ENCODE measurements at places on chromosomes 7 and 10.

DNA sequence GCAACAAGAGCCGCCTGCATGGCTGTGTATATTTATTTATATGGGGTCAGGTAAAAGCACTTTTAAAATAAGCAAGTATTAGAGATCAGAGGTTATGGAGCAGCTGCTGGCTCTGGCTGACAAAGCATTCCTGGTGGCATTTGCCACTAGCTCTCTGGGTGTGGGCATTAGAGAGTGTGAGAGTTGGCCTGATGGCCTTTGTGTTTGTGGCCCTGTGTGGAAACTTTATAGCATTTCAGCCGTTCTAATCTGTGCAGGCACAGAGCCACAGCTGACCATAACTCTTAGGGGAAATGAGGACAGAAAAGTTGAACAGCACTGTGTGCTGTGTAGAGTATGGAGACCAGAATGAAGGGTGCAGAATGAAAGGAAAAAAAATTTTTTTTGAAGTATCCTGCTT lies 118.9 kb downstream of the AUTS2 start:
- no peak for ATAC-seq

DNA sequence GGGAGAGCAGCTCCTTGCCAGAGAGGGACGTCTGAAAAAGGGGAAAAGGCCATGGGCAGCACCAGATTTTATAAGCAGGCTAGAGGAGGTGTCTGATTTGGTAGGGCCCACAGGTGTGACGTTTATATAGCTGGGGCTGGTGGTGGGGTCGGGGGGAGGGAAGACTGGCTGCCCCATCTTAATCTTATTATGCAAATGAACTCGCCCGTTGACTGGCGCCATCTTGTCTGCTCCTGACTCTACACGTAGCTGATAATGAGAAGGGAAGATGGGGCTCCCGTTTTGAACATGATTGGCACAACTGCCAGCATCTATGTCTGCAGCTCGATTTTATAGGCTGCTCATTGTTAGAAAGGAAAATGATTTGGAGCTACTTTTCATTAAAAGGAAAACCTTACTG lies 28.6 kb upstream of the CADPS2 start:
- no peak for ATAC-seq

DNA sequence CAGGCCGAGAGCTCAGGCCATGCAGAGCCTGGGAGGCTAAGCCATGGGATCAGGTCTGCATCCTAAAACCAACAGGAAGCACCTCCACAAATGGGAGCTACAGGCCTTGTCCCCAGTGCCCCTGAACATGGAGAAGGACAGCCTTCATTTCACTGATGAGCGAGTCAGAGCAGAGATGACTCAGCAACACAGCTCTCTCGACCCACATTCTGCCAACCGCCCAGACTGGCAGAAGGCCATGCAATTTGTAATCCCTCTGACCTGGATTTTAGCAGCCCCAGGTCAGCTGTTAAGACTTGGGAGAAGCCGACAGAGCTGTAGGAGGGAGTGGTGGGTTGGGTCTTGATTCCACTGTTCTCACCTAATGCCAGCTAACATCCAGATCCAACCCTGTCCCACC lies 25.5 kb downstream of the VOPP1 start:
- ATAC-seq, result peak; percentile 92

DNA sequence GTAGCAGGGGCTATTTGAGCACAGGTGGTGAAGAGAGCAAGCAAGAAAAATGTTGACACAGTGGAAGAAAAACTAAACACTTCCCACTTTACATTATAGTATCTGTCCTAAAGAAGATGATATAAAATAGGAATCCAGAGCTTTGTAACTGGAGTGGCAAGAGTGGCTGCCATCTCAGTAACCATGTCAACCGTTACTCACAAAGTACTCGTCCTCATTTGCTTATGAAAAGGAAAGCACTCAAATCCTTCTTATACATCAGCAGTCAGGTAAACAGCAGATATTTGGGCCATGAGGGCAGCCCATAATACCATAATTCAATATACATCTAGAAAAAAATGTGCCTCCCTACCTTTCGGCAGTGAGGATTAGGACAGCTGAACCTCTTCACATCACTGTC lies 70.1 kb downstream of the RNF216 start:
- no peak for ATAC-seq

DNA sequence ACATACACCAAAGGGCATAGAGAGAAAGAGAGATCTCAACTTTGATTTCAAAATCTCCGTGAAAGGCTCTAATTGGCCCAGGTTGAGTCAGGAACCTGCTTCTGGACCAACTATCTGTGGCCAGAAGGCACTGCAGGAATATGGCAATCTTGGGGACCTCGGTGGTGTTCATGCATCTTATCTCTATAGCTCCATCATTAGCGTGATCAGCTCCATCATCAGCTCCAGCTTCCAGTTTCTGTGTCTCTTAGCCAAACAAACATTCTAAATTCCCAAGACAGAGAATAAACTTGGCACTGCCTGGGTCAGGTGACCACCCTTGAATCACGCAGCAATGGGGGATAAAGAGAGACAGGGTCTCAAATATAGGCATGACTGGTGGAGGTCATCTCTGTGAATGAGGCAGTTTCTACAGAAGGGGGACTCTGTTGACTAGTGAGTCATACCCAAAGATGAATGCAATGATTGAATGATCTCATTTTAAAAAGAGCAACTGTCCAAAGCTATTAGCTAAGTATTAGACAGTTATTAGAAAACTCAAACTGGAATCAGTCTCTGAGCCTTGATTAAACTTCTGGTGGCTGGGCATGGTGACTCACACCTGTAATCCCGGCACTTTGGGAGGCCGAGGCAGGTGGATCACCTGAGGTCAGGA lies 5.4 kb upstream of the NRF1 start:
- ATAC-seq, result peak; percentile 26

GRCh38 chr10:97028126-97028831 lies 157.5 kb downstream of the SLIT1 start:
- ATAC-seq, result no peak

GRCh38 chr10:102994531-102995295 lies 76.6 kb downstream of the CNNM2 start:
- peak; percentile 41 for ATAC-seq

- ATAC-seq, result no peak
These were observed 482.6 kb upstream of the SEMA3A start for GRCh38 chr7:84677117-84677732.

GRCh38 chr7:71388181-71388580 lies 256.2 kb downstream of the GALNT17 start:
- ATAC-seq, result no peak

GRCh38 chr10:56623064-56623463 lies 262.0 kb upstream of the ZWINT start:
- ATAC-seq, result no peak

- peak; percentile 55 for ATAC-seq
These were observed 4.2 kb downstream of the SUN1 start for GRCh38 chr7:836429-836828.

DNA sequence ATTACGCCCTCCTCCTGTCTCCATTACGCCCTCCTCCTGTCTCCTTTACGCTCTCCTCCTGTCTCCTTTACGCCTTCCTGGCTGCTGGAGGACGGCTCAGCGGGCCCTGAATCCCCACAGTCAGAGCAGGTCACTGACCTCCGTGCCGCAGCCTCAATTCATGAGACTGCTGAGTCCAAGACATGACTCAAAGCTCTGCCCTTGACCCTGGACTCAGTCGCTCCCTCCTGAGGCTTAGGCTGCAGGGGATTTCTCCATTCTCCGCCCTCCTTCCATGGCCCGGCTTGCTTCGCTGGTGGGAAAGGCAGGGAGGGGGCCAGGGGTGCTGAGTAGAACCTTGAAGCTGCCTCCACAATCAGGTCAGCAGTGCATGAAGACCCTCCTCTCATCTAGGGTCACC lies 21.0 kb upstream of the FOXL3 start:
- ATAC-seq, result no peak

DNA sequence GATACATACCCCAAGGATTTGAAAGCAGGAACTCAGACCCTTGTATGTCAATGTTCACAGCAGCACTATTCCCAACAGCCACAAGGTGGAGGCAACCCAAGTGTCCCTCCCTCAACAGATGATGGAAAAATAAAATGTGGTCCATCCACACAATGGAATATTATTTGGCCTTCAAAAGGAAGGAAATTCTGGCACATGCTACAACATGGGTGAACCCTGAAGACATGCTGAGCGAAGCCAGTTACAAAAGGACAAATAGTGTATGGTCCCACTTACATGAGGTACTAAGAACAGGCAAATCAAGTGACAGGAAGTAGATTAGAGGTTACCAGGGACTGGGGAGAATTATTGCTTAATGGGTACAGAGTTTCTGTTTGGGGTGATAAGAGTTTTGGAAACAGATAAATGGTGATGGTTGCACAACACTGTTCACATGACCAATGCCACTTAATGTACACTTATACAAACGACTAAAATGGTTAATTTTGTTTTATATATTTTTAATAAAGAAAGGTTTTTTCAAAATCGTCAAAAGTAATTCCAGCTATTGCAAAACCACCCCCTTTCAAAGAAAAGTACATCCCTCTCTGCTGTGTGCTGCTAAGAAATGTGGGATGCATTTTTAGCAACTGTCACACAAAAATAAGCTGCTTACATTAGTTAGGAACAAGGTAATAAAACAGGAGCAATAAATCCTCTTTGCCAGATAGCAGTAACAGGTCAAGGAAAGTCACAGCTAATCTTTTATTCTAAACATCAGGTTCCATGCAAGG lies 85.7 kb downstream of the GRB10 start:
- ATAC-seq, result peak; percentile 62

DNA sequence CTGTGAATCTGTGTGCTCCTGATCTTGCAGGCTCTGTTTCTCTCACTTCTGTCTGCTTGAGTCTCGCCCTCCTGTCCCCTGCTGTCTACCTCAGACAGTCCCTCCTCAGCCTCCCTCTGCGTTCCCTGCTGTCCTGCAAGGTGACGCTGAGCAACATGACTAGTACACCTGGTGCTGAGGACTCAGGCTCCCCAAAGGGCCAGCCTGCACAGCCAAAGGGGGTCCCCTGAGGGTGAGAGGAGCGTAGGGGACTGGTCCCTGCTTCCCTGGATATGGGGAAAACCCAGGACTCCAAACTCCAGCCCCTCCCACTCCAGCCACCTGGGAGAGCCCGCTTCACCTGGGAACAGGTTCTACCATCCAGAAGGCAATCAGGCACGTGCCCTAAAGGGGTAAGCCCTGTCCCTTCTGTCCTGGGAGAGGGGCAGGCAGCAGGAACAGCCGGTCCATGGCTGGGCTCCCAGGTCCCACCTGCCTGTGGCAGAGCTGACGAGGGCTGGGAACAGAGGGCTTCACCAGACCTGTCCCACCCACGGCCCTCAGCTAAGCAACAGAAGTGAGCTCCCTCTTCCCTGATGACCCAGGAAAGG lies 156.5 kb downstream of the UBE2H start:
- ATAC-seq, result no peak

- ATAC-seq, result no peak
These were observed 477.7 kb upstream of the TPK1 start for GRCh38 chr7:145313551-145313950.

- ATAC-seq, result no peak
These were observed 1.5 kb downstream of the SMARCD3 start for GRCh38 chr7:151246851-151247580.

GRCh38 chr7:157686285-157686894 lies 349.6 kb downstream of the DNAJB6 start:
- no peak for ATAC-seq

DNA sequence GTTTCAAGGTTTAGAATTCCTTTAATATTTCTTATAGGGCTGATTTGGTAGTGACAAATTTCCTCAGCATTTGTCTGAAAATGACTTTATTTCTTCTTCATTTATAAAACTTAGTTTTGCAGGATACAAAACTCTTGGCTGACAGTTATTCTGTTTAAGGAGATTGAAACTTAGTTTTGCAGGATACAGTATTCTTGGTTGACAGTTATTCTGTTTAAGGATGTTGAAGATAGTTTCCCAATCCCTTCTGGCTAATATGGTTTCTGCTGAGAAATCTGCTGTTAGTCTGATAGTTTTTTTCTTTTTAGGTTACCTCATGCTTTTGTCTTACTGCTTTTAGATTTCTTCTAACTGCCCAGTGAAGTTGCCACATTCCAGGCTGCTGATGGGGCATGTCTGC lies 186.8 kb downstream of the ITGB1 start:
- no peak for ATAC-seq

DNA sequence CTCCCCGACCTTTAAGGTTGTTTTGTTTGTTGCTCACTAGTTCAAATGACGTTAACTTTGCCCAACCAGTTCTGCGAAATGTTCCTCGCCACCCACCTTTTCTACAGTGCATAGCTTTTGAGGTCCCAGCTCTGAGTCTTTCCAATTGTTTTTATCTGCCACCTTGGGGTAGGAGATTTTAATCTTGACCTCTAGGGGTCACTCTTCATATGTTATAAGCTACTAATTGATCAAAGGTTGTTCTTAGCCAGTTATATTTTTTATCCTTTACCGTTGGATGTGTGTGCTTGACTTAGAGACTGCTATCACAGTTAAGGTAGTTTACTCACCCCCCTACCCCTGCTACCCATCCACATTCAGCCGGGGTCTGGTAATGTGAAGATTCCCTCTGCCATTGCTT lies 372.4 kb downstream of the SUGCT start:
- ATAC-seq, result no peak

DNA sequence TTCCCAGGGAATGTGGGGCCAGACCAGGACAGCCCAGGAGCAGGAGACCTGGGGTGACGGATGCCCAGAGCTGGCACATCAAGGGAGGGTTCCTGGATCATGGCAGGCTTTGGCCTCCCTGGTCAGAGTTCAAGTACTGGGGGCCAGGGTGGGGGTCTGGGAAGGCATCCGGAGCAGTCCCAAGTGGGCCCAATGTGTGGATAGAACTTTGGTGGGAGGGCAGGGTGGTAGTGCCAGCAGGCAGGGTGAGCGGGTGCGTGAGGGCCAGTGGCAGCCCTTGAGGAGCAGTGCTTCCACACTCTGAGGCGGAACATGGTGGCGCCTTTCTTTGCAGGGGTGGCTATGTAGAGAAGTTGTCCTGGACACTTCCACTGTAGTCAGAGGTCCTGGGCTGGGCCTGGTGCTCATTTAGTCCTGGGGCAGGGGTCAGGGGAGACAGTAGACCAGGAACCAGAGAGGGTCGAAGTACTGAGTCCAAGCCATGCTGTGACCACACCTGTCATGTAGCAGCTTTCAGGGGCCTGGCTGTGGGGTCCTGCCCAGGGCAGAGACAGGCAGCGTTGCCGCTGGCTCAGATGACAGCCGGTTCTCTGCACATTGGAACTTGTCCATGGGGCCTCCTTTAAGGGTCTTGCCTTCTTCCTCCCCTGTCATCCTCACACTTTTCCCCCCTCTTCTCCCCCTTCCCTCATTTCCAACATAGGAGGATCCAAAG lies 22.2 kb upstream of the CSGALNACT2 start:
- ATAC-seq, result no peak

DNA sequence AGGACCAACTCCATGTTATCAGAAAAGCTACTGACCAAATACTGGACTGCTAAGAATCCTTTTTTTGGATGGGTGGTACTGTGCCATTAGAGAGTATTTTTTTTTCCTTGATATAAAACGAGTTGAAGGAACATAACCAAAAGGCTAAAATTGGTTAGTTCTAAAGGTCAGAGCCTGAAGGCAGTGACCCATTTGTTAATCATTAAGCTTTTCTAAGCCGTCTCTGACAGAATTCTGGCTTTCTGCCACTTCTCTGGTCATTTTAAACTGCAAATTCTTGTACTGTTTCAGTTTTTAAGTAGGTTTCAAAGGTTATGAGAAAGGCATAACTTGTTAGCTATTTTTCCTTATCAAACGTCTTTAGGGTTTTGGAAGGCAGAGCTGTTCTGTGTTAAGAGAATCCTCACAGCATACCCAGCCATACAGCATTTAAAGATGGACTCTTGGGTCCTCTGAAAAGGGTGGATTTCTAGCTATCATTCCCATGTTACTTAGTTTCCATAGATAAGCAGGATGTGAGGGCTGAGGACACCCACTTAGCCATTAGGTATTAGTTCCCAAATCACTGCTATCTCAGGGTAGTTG lies 196.8 kb downstream of the RNLS start:
- ATAC-seq, result peak; percentile 77
